ENCODE measurements at places on chromosomes 1 and 21.

DNA sequence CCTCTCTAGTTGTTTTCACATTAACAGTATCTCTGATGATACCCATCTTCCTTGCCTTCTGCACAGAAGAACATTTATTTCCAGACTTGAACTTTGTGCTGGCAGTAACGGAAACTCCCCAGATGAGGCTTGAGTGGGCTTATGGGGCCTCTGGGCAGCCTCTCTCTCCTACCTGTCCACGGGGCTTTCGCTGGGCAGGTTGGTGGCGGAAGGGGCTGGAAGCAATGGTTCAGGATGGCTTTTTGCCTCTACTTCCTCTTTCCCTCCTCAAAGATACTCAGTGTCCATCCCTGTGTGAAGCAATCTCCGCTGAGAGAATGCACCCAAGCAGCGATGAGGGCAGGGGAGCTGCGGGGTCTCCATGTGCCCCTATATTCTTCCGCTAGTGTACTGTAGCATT lies 348.2 kb downstream of the HLX start:
- no peak for DNase-seq

GRCh38 chr1:42930178-42931107 lies 28.2 kb downstream of the SLC2A1 start:
- no peak for DNase-seq

- DNase-seq: no peak
Measured at GRCh38 chr21:17726047-17726829, 92.9 kb downstream of the C21orf91 start.

- no peak for DNase-seq
Measured at GRCh38 chr1:26234644-26235370, 807 bp downstream of the CEP85 start.

GRCh38 chr1:28290851-28291250 lies 31.5 kb downstream of the SESN2 start:
- DNase-seq: no peak

DNA sequence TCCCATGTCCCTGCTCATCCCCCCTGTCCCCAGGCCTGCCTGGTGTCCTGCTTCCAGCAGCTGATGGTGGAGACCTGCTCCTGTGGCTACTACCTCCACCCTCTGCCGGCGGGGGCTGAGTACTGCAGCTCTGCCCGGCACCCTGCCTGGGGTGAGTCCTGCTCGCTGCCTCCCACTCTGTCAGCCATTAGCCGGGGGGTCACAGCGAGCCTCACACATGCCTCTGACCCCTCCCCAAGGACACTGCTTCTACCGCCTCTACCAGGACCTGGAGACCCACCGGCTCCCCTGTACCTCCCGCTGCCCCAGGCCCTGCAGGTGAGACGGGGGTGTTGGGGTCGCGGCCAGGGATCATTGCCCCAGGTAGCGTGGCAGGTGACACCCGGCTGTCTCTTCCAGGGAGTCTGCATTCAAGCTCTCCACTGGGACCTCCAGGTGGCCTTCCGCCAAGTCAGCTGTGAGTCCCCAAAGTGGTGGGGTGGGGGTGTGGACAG lies 10.0 kb downstream of the SCNN1D start:
- no peak for DNase-seq

GRCh38 chr1:221979444-221980032 lies 237.6 kb upstream of the DUSP10 start:
- DNase-seq: no peak

DNA sequence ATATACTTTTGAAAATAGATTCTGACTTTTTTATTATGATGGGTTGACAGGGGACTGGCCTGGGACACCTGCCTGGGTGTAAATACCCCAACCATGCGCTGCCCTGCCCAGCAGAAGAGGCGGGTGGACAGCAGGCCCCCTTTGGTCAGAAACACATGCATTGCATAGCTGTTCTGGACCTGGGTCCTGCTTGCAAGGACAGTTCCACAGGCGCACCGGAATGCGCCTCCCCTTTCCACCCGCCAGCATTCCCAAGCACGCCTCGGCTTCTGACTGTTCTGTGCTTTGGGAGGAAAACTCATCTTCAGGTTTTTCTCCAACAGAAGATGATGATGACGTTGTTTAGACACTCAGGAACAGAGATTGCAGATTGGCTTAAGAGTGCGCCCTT lies 428 bp upstream of the ZNF678 start:
- no peak for DNase-seq

GRCh38 chr1:157700305-157700704 lies 264 bp downstream of the FCRL3 start:
- no peak for DNase-seq

- no peak for DNase-seq
Measured at GRCh38 chr1:236659792-236660587, 26.3 kb upstream of the ACTN2 start.

DNA sequence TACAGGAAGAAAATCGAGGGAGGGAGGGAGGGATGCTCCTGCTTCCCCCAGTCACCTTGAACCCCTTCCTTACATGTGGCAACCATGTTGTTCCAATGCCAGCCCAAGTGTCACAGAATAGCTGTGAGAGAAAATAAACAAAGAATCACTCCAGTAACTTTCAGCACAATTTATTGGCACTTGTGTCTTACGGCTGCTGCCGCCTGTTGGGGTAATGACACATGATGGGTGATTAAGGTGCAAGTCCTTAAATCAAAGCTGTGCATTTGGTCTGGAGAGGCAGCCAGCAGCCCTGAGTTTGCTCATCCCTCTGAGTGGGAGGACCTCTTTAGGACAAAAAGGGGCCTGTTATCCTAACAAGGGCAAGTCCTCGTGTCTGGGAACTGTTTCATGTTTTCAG lies 377.7 kb downstream of the PCP4 start:
- no peak for DNase-seq

GRCh38 chr1:79827446-79827845 lies 820.9 kb upstream of the ADGRL4 start:
- DNase-seq: no peak

DNA sequence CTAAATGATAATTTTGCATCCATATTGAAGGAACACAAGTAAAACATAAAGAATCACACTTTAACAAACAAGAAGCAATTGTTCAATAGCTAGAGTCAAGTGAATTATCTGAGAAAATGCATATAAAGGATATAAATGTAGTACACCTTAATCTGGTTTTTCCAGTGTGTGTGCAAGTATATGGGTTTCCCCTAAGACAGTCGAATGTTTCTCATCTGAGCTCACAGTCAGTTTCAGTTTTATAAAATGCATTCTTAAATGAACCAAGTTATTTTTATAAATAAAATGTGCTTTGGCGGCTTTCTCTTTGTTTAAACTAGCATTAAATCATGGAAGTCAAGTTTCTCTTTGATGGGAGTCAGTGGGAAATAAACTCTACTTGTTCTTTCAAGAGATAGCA lies 125.9 kb downstream of the PTPRC start:
- no peak for DNase-seq

GRCh38 chr1:47416319-47417169 lies 459 bp downstream of the FOXE3 start:
- DNase-seq: no peak

DNA sequence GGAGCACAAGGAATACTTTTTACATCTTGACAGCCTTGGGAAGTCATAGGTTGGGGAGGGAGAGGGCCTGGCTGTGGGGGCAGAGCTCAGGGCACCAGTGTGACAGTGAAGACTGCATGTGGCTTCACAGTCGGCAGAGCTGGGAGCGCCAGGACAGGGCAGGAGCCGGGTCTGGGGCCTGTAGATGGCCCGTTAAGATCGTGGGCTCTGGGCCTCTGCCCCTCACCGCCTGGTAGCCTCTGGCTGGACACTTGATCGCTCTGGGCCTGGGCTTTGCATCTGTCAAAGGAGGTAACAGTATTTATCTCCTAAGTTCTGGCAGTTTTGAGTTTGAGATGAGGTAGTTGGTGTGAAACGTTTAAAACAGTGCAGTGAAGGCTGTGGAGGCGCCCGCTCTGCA lies 4.8 kb downstream of the SLX9 start:
- DNase-seq: no peak

- DNase-seq: no peak
Measured at GRCh38 chr1:199836430-199836829, 191.1 kb upstream of the NR5A2 start.

DNA sequence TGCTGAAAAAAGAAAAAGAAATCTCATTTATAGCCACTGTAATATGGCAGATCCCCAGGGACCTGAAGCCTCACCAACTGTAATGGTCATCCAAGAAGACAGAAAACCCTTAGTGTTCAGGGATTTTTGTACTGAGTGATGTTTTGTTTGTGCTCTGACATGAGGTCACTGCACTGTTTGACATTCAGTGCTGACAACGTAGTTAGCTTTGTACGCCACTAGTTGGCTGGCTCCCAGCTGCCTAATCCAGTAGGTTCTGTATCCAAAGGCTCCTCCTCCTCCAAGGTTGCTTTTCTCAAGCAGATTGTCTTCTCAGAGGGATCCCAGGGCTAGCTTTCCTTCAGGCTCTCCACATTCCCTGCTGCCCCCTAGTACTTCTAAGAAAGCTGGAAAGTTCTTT lies 9.5 kb upstream of the YRDC start:
- no peak for DNase-seq

- DNase-seq: no peak
Measured at GRCh38 chr1:108592030-108592759, 32.3 kb downstream of the EEIG2 start.

DNA sequence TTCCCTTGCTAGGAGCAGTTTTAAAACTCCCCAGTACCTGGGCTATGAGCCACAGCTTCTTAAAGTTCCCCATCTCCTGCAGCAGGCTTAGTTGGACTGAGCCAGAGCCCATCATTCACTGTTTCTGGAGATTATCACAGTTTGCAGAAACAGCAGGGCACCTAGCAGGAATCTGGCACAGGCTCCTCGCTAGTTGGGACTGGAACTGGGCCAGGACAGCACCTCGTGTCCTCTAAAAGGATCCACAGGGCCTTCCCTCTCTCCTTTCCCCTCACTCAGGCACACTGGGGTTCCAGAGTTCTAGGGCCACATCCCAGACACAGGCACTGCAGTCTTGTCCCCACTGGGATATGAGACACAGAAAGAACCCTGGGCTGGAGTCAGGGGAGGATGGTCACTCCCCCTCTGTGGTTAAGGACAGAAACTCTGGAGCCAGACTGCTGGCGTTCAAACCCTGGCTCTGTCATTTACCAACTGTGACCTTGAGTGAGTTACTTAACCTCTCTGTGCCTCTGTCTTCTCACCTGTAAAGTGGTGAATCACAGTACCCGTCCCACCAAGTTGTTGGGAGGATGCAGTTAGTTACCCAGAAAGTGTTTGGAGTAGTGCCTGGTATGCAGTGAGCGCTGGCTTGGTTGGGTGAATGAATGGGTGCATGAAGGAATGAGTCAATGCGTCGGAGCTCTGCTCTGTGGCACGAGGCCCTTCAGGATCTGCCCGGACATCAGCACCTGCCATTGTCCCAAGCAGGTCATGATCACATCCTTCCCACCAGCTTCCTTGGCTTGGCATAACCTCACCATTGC lies 18.8 kb upstream of the ECE1 start:
- no peak for DNase-seq
